Fibroblast of the conjunctiva (primary cell): ENCODE measurements at places on chromosomes 13 and 19.

DNA sequence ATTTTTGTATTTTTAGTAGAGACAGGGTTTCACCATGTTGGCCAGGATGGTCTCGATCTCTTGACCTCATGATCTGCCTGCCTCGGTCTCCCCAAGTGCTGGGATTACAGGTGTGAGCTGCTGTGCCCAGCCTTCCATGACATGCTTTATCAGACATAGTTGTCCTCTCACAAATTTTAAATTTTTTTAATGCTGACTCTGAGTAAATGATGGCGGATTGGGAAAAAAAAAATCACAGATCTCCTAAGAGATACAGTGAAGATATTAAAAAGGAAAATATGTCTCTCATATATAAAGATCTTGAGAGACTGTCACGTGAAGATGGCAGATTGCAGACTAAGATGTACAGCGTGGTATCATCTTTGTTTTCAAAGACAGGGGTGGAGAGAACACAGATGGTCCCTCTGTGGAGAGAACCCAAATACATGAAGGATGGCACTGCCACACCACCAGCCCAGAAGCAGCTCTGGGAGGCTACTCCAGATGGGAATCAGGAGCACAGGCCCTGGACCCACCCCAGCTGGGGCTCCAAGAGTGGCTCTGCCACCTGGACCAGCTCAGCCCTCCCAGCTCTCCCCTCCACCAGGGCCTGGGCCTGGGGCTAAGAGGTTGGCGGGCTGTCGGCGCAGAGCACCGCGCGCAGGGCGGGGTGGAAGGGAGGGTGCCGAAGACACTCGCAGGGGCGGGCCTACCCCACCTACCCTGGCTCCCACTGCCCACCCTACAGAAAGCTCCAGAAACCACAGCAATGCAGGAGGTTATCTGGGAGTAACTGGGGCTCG lies 20.0 kb upstream of the CCNP start:
- no peak for DNase-seq

GRCh38 chr19:16378291-16378889 lies 53.8 kb downstream of the KLF2 start:
- DNase-seq, result no peak

DNA sequence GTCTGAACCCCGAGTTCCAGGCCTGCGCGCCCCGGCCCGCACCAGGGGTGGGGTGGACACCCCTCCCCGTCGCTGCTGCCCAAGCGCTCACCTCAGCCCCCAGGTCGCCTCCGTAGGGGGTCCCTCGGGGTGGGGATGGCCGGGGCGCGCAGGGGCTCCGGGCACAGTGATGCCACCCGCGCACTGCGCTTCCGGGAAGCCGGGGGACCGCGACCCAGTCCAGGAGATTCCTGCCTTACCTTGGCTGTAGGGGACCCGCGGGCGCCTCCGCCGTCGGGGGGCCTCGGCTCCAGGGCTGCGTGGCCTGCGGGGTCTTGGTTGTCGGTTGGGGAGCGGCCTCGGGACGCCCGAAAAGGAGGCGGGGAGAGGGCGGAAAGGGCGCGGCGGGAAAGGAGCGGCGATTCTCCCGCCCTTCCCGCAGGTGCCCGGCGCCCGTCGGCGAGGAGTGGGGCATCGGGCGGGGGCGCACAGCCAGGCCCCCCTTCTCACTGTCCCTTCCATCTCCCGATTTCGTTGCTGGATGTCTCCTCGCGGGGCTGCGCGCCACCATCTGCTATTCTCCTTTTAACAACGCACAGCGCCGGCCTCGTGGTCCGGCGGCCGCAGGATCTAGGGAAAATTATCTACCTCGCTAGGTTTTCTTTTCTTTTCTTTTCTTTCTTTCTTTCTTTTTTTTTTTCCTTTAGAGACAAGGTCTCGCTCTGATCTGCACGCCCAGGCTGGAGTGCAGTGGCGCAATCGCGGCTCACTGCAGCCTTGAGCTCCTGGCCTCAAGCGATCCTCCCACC lies at the start of gene KEAP1:
Gene KEAP1 (minus strand): TSS at position 355 of the 788 bp plus-strand sequence. CDS start 3,323 bp downstream, outside the sequence.
- no peak for DNase-seq

DNA sequence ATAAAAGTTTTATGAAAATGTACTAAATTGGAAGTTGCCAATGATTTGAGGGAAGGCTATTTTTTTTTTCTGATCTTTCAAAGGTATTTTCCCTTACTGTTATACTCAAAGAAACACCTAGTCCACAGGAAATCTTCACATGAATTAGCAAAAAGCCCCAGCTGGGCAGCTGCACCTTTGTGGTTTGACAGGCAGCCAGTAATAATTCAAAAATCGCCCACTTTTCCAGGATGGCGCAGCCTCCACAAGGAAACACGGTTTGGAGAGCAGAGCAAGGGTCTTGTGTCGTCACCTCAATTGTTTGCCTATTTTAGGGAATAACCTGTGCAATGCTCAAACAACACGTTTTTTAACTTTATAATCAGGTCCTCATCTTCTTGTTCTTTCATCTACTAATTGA lies 324.9 kb upstream of the GPC6 start:
- no peak for DNase-seq

DNA sequence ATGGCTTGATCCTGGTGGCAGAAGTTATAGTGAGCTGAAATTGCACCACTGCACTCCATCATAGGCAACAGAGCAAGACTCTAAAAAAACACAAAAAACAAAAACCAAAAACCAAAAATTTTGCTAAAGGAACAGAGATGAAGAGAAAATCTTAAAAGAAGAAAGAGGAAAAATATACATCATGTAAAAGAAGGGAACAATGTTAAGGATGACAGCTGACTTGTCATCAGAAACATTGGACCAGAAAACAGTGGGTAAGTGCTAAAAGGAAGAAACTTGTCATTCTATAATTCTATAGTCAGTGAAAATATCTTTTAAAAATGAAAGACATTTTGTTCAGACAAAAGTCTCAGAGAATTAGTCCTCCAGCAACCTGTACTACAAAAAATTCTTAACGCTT lies 93.8 kb downstream of the WASF3 start:
- no peak for DNase-seq

DNA sequence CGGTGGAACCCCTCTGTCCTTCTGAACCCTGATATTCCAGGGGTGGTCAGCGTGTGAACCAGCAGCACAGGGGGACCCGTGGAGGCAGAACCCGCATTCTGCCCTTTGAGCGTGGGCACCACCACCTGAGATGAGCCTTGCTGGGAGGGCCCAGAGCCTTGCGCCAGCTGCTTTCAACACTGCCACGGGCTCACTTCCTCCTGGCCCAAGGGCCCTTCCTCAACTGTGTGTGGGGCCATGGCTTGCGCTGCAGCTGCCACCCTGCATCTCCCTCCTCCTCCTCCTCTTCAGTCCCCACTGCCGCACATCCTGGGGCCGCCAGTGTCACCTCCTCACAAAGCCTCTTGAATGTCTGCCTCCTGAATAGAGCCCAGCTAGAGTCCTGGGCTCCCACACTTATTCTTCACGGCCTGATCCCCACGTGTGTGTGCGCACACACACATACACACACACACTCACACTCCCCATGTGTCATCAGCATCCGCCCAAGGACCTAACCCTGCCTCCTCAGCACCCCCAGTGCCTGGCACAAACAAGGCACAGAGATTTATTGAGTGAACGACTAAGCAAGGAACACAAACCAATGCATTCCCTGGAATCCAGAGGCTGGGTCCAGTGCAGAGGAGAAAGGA lies 26.9 kb upstream of the TMEM160 start:
- no peak for DNase-seq

- no peak for DNase-seq
These were observed 1.7 kb downstream of the ZNF446 start for GRCh38 chr19:58477871-58478270.

- DNase-seq, result no peak
These were observed 1.8 kb upstream of the LTBP4 start for GRCh38 chr19:40599331-40599901.

GRCh38 chr13:34698945-34699344 lies 243.1 kb upstream of the NBEA start:
- no peak for DNase-seq

DNA sequence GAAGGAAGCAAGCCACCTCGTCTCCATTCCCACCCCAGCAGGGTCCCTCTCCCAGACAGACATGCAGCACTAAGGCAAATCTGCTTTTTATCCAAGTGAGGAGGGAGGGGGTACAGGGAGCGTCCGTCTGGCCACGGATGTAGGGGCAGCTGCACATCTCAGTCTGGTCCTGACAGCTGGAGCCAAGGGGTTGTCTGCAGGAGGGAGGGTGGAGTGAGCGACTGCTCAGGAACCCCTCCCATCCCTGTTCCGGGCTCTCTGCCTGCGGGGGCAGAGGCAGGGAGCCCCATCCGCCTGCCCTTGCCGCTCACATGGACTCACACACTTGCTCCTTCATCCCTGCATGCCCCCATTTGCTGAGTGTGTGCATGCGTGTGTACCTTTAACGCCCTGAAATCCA lies 2.5 kb downstream of the TMEM190 start:
- no peak for DNase-seq

- DNase-seq, result no peak
These were observed 8.3 kb downstream of the MAB21L1 start for GRCh38 chr13:35468195-35468594.

- DNase-seq, result peak; percentile 37
These were observed 20.0 kb downstream of the TICAM1 start for GRCh38 chr19:4811328-4812131.
